Stimulated activated CD8-positive, alpha-beta memory T cell treated with anti-CD3 and anti-CD28 coated beads, Interleukin-15, amount 100 ng/mL, for 48 hours (primary cell): ENCODE measurements at places on chromosomes 13 and 19.

DNA sequence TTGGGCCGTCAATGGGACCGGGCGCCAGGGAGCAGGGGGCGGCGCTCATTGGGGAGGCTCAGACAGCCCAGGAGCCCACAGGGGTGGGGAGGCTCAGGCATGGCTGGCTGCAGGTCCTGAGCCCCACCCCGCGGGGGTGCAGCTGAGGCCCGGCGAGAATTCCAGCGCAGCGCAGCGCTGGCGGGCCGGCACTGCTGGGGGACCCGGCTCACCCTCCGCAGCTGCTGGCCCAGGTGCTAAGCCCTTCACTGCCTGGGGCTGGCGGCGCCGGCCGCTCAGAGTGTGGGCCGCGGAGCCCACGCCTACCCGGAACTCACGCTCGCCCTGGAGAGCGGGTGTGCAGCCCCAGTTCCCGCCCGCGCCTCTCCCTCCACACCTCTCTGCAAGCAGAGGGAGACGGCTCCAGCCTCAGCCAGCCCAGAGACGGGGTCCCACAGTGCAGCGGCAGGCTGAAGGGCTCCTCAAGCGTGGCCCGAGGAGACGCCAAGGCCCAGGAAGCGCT is 1227.4 kb downstream of the PCDH17 start:
- no peak for DNase-seq

- DNase-seq = no peak
Observed at GRCh38 chr13:112952759-112953551, 16.1 kb upstream of the MCF2L start.

- no peak for DNase-seq
Observed at GRCh38 chr19:10655457-10656312, 1.5 kb downstream of the ILF3 start.

DNA sequence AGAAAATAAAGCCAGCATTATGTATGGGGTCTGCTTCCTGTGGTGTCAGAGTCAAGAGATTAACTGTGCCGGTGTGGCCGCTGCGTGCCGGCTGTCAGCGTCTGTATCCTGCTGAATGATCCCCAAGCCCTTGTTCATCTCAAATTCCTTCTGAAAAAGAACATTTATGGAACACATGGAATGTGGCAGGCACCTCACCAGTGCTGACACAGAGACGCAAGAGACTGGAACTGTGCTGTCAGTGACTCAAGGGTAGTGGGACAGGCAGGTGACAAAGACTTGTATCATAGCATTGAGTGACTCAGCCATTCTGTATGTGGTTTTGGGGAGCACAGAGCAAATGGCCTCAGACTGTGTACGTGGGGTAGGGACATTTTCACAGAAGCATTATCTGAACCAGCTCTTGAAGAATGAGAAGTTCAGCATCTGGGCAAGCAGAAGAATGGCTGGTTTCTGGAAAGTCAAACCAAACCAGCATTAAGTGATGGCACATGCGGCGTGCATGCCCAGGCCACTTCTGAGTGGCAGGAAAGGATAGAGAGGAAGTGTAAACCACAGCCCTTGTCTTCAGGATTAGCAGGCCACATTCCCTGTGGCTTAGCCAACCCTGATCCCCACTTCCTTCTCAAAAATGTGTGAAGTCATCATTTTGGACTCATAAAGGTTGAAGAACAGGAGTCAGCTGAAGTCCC is 54.0 kb upstream of the IRS2 start:
- DNase-seq = peak; percentile 3

DNA sequence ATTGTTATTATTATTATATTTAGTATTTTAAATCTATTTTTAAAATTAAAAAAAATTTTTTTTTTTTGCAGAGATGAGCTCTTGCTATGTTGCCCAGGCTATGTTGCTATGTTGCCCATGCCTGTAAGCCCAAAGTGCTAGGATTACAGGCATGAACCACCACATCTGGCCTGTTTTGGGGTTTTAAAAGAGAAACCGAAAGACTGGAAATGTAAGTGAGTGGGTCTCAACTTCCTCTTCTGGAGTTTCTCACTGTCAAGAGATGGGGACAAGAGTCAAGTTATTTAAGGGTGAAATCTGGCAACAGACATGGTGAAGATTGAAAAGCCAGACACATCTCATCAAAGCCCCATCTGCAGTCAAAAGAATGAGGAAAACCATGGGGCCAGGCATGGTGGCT is 4.2 kb upstream of the OR7G3 start:
- no peak for DNase-seq

DNA sequence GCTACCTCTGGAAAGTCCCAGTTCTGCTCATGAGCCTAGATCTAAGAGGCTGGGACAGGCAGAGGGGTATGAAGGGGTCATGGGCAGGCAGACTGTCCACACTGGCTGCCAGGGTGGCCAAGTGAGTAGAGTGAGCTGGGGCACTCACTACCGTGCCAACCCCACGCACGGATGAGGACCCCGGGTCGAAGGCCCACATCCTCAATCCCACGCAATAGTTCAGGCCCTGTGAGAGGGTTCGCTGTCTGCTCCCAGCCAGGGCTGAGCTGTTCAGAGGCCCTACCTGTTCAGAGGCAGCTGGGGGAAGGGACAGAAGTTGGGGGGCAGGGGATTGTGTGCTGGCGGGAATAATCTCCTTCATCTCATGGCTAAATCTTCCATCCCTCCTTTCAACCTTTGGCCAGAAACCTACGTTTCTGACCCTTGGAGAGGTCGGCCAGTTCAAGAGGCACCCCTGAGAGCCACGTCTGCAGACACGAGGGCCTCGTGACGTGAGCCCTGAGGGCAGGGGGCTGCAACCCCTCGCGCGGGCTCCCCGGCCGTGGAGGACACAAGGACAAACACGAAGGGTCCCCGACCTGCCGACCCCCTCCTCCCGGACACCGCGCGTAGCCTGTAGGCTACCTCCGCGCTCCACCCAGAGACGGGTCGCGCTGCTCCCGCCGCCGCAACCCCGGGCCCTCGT is 1.0 kb upstream of the RPS5 start:
- DNase-seq = no peak

DNA sequence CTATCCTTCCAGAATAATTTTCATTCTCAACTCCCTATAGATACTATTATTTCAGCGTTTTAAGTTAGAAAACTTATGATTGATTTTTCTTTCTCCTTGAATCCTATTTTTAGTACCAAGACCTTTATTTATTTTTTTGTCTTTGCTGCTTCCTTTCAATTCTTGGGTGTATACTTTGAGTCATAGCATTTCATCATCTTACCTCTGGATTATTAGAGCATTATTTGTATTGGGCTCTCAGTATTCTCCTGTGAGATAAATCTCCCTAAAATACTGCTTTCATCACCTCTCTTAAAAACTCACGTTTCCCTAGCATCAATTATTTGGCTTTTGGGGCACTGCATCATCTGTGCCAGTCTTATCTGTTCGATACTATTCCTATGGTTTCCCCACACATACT is 222.8 kb downstream of the POSTN start:
- no peak for DNase-seq

DNA sequence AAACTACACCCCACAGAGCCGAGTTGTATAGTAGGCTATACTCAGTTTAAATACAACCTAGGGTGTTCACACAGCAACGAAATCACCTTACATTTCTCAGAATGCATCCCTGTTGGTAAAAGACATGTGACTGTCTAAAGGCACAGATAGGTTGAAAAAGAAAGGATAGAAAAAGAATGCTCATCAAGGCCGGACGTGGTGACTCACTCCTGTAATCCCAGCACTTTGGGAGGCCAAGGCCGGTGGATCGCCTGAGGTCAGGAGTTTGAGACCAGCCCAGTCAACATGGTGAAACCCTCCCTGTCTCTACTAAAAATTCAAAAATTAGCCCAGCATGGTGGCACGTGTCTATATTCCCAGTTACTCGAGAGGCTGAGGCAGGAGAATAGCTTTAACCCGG is 3.8 kb upstream of the IL17D start:
- DNase-seq = no peak

- DNase-seq = no peak
Observed at GRCh38 chr13:114324334-114324733, 10.0 kb downstream of the CHAMP1 start.
